Frontal cortex (tissue), 4 donors: ENCODE measurements at places on chromosomes 5 and 9.

DNA sequence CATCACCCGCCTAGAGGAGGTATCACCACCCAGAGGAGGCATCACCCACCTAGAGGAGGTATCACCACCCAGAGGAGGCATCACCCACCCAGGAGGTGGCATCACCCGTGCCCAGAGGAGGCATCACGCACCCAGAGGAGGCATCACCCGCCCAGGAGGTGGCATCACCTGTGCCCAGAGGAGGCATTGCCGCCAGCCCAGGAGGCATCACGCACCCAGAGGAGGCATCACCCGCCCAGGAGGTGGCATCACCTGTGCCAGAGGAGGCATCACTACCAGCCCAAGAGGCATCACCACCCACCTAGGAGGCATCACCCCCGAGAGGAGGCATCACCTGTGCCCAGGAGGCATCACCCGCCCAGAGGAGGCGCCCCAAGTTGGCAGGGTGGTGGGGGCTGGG is 2.6 kb downstream of the NOTCH1 start:
- DNase-seq, result no peak

GRCh38 chr9:130770679-130771442 is 64.2 kb upstream of the ABL1 start:
- peak; percentile 43 for DNase-seq

- DNase-seq, result no peak
Measured at GRCh38 chr5:74567411-74567995, 73.0 kb downstream of the ENC1 start.

GRCh38 chr5:418162-419121 is 24.5 kb upstream of the EXOC3 start:
- DNase-seq, result no peak
